ENCODE measurements at places on chromosomes 16 and 17. TPM values are rescaled to one million over a fixed set of nuclear protein-coding genes. Genes with fewer than 3 reads are reported as not detected.

The ZFP3 gene
- 0.18 TPM for total RNA-seq

The OSBPL7 gene
- total RNA-seq = 12.0 TPM

The GSPT1 gene
- 173 TPM for total RNA-seq

The TK1 gene
- 98.7 TPM for total RNA-seq

The OTOP2 gene
- total RNA-seq = not detected

The CCL14 gene
- not detected for total RNA-seq

The PRSS21 gene
- not detected for total RNA-seq

The ARRB2 gene
- total RNA-seq = 75.3 TPM

The GINS2 gene
- 52.7 TPM for total RNA-seq

The GPR179 gene
- total RNA-seq = not detected

GRCh38 chr16:78931678-78932077 is 668.9 kb downstream of the MAF start:
- no peak overlapping the region for H3K4me3 ChIP-seq
- H3K27me3 ChIP-seq = no peaks in the 10 kb centered on the region

DNA sequence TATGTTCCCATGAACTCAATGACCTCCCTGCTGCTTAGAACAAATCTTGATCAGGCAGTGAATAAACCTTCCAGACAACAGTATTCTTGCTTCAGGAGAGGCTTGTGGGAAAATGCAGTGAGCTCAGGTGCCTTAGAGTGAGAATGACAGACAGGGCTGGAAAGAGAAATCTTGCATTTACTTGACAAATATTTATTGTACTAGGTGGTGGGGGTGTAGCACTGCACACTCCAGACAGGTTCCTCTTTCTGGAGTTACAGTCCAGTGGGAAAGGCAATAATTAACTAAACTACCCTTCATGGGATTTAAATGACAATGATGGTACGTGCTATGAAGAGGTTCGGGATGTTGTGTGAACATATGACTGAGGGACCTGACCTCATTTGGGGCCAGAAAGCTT is 182.9 kb downstream of the SHISA9 start:
- DNase-seq = no peak
- no peaks in the 10 kb centered on the region for H3K36me3 ChIP-seq
- H3K27me3 ChIP-seq = no peaks in the 10 kb centered on the region
- H3K4me1 ChIP-seq = peaks cover 4% of the 10 kb centered on the region

GRCh38 chr16:24088767-24089166 is 167.4 kb upstream of the CACNG3 start:
- no peak overlapping the region for H3K4me3 ChIP-seq
- H3K4me1 ChIP-seq = no peaks in the 10 kb centered on the region
- H3K27me3 ChIP-seq = no peaks in the 10 kb centered on the region
- DNase-seq = no peak

- H3K27me3 ChIP-seq = no peaks in the 10 kb centered on the region
- peak; percentile 98 for DNase-seq
- H3K36me3 ChIP-seq = peaks cover 34% of the 10 kb centered on the region
- peak within 1 kb of the TSS; percentile 87 for H3K4me3 ChIP-seq
- peaks cover 5% of the 10 kb centered on the region for H3K4me1 ChIP-seq
These were observed at the start of gene TRAF4 for GRCh38 chr17:28743243-28744103. Gene TRAF4, plus strand, starts transcription at chr17:28744011. Its CDS starts 102 bp downstream, at chr17:28744113.

DNA sequence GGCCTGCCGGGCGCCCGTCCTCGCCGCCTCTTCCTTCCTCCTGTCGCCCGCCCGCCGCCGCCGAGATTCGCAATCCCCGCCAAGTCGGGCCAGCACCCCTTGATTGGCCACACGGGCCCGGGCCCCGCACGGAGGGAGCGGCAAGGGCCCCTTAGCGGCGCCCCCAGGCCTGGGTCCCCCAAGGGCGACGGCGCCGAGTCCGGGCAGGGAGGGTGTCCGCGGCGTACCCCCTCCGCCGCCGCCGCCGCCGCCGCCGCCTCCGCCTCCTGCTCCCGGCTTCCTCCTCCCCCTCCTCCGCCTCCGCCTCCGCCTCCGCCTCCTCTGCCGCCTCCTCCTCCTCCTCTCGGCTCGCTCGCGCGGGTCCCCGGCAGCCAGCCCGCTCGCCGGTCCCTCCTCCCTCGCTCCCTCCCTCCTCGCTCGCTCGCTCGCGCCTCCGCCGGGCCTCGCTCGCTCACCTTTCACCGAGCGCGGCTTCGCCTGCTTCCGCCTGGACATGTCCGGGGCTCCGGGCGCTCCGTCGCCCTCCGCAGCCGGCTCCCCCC is 561 bp downstream of the ZNF423 start:
- H3K27ac ChIP-seq = no peak overlapping the region
- H3K27me3 ChIP-seq = peaks cover 2% of the 10 kb centered on the region
- H3K4me1 ChIP-seq = peaks cover 4% of the 10 kb centered on the region
- peak; percentile 86 for DNase-seq

- peak; percentile 16 for DNase-seq
- H3K4me1 ChIP-seq = no peaks in the 10 kb centered on the region
- H3K4me3 ChIP-seq = no peak overlapping the region
- H3K36me3 ChIP-seq = no peaks in the 10 kb centered on the region
- H3K27me3 ChIP-seq = no peaks in the 10 kb centered on the region
These were observed 5.7 kb upstream of the TOB1 start for GRCh38 chr17:50871898-50872297.

GRCh38 chr16:88686439-88687253 is at the start of gene SNAI3:
Gene SNAI3, minus strand, starts transcription at chr16:88686507. Its CDS starts 101 bp downstream, at chr16:88686406.
- H3K36me3 ChIP-seq = no peaks in the 10 kb centered on the region
- H3K27me3 ChIP-seq = no peaks in the 10 kb centered on the region
- peak within 1 kb of the TSS; percentile 75 for H3K4me3 ChIP-seq
- no peaks in the 10 kb centered on the region for H3K4me1 ChIP-seq

- DNase-seq = no peak
- no peaks in the 10 kb centered on the region for H3K4me1 ChIP-seq
- H3K36me3 ChIP-seq = no peaks in the 10 kb centered on the region
- H3K4me3 ChIP-seq = no peak overlapping the region
- H3K27me3 ChIP-seq = no peaks in the 10 kb centered on the region
These were observed 6.1 kb downstream of the SLC35G3 start for GRCh38 chr17:35188111-35188510.

GRCh38 chr16:86732621-86733295 is 154.4 kb downstream of the FOXL1 start:
- H3K4me1 ChIP-seq = peaks cover 9% of the 10 kb centered on the region
- no peaks in the 10 kb centered on the region for H3K27me3 ChIP-seq
- peak overlapping the region; percentile 62 for H3K4me3 ChIP-seq
- peak; percentile 74 for DNase-seq

DNA sequence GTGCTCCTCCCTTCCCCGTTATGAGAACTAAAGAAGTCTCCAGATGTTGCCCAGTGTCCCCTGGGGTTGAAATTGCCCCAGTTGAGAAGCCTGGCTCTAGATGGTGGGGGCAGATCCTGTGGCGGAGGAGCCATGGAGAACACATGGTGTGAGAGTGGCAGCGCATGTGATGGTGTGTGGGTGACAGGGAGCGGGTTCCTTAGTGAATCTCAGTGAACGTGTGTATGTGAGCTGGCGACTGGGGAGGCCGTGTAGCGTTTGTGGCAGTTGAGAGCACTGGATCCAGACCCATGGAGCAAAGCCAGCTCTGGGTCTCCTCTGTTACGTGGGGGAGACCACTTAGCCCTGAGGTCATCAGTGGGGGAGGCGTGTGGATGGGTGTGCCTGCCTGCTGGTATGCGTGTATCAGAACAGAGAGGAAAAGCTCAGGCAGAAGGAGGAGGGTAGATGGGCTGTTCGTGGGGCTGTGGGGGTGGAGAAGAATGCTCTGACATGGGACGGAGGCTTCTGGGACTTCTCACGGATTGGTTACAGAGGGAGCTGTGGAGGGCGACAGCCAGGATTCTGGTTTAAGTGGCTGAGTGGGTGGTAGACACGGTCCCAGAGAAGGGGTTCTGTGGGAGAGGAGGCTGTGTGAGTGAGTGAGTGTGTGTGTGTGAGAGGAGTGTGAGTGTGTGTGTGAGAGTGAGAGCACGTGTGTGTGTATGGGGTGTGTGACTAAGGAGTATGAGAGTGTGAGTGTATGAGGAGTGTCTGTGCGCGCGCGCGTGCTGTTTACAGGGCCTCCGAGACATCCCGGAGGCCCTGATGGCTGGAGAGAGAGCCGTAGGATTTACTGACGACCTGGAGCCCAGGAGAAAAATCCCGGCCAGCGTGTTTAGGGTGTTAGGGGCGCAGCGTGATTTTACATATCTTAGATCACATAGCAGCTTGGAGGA is 193.8 kb downstream of the SNX29 start:
- no peaks in the 10 kb centered on the region for H3K4me1 ChIP-seq
- H3K27ac ChIP-seq = no peak overlapping the region
- no peaks in the 10 kb centered on the region for H3K36me3 ChIP-seq
- no peaks in the 10 kb centered on the region for H3K27me3 ChIP-seq

GRCh38 chr17:20999044-20999573 is 43.7 kb downstream of the USP22 start:
- H3K4me1 ChIP-seq = no peaks in the 10 kb centered on the region
- DNase-seq = peak; percentile 41
- H3K36me3 ChIP-seq = peaks cover 26% of the 10 kb centered on the region
- H3K27ac ChIP-seq = no peak overlapping the region

DNA sequence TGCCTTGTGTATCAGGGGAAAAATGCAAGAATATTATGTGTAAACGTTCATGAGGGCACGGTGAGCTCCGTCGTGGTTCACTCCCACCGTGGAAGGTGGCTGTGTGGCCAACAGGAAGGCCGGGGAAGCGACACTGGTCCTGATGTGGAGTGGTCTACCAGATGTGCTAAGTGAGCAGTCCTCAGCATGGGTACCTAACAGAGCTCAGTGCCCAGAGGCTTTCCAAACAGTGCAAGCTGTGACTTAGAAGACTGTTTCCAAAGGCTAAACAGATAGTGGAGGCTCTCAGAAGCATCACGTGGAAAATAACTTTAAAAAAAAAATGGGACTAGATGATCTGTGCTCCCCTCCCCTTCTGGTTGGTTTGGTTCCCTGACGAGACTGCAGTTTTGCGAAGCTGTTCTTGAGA is 199.3 kb upstream of the CHMP6 start:
- no peaks in the 10 kb centered on the region for H3K27me3 ChIP-seq
- peak; percentile 21 for DNase-seq
- H3K4me1 ChIP-seq = no peaks in the 10 kb centered on the region
- H3K27ac ChIP-seq = no peak overlapping the region
- peaks cover 10% of the 10 kb centered on the region for H3K36me3 ChIP-seq

DNA sequence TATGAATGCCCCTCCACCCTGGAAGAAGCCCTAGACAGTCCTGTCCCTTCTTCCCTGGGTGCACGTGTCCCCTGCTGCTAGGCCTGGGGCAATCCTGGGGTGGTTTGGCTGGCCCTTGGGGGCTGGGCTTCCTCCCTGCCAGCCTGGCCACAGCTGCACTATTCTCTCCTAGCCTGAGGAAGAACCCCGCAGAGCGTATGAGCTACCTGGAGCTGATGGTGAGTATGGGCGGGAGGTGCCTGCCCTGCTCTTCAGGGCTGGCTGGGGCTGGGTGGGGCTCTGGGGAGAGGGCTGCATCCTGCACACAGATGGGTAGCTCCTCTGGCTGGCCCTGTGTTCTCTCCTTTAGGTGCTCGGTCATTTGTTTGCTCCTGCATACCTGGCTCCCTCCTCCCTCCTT is 28.8 kb downstream of the MAP2K3 start:
- H3K4me1 ChIP-seq = no peaks in the 10 kb centered on the region
- no peak for DNase-seq
- H3K36me3 ChIP-seq = peaks cover 16% of the 10 kb centered on the region
- no peak overlapping the region for H3K27ac ChIP-seq
- no peaks in the 10 kb centered on the region for H3K27me3 ChIP-seq

GRCh38 chr17:37671028-37671823 is 28.0 kb upstream of the DDX52 start:
- H3K4me1 ChIP-seq = no peaks in the 10 kb centered on the region
- no peak overlapping the region for H3K4me3 ChIP-seq
- no peak for DNase-seq
- no peak overlapping the region for H3K27ac ChIP-seq

DNA sequence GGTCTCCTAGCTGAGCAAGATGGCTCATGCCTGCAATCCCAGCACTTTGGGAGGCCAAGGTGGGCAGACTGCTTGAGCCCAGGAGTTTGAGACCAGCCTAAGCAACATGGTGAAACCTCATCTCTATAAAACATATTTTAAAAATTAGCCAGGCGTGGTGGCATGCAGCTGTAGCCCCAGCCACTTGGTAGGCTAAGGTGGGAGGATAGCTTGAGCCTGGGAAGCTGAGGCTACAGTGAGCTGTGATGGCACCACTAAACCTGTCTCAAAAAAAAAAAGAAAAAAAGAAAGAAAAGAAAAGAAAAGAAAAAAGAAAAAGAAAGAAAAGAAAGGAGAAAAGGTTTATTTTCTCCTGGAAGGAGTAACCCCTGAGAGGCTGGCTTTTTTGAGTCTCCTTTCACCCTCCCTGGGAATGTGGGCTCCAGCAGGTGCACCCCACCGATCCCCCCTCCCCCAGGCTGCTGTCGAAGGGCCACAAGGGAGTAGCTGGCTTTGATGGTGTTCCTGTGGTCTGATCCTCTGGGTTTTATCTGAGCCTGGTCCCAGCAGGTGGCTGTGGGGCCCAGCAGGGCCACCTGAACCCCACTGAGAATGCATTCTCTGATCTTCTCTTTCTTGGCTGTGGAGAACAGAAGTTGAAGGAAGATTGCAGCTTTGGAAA is 29.9 kb upstream of the TNRC6C start:
- no peaks in the 10 kb centered on the region for H3K27me3 ChIP-seq
- H3K27ac ChIP-seq = no peak overlapping the region
- no peak for DNase-seq
- no peaks in the 10 kb centered on the region for H3K36me3 ChIP-seq
- H3K4me3 ChIP-seq = no peak overlapping the region

DNA sequence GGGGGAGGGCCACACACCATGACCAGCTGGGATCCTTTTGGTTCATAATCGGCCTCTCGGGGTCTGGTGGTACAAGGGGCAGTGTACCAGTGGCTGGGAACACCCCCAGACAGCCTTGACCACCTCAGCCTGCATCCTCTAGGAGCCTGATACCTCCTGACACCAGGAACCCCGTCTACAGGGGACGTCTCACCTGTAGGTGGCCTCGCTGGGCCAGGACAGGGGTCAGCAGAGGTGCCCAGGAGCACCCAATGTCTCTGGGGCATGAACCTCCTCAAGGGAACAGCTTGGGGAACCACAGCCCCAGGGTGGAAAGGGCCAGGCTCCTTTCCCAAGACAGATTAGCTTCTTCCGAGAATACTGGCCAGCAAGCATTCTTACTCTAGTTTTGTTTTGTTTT is 2.5 kb upstream of the METRNL start:
- no peak overlapping the region for H3K27ac ChIP-seq
- no peak overlapping the region for H3K4me3 ChIP-seq
- no peak for DNase-seq

GRCh38 chr17:75776386-75777295 is 8.0 kb upstream of the UNK start:
- peaks cover 33% of the 10 kb centered on the region for H3K36me3 ChIP-seq
- H3K4me1 ChIP-seq = no peaks in the 10 kb centered on the region
- H3K27me3 ChIP-seq = no peaks in the 10 kb centered on the region
- H3K4me3 ChIP-seq = peak overlapping the region; percentile 96
- H3K27ac ChIP-seq = no peak overlapping the region

DNA sequence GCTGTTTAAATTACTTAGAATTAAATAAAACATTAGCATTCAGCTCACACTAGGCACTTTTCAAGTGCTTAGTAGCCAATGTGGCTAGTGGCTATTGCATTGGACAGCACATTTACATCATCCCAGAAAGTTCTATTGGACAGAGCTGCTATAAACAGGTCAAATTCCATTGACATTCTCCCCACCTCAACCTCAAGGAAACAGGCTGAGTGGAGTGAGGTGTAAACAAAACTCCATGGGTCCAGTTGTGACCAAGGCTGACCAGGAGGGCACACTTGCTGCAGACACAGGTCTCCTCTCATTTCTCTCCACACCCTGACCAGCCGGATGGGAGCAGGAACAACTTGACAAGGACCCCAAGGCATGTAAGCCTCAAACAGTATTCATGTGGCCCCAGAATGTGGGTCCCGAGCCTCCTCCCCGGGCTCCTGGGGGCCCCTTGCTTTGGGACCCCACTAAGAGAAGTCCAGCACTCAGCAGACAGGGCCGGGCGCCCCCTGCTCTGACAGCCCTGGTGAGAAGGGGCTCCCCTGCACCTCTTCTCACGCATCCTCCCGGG is 488 bp downstream of the C17orf113 start:
- no peak overlapping the region for H3K27ac ChIP-seq
- peaks cover 7% of the 10 kb centered on the region for H3K4me1 ChIP-seq
- H3K36me3 ChIP-seq = no peaks in the 10 kb centered on the region
